Activated CD4-positive, alpha-beta T cell treated with anti-CD3 and anti-CD28 coated beads for 36 hours (primary cell): ENCODE measurements at places on chromosomes 7 and 10. TPM values are rescaled to one million over a fixed set of nuclear protein-coding genes. Genes with fewer than 3 reads are reported as not detected.

GRCh38 chr10:35735412-35735811, 93.3 kb upstream of the FZD8 start:
- DNase-seq, result no peak

DNA sequence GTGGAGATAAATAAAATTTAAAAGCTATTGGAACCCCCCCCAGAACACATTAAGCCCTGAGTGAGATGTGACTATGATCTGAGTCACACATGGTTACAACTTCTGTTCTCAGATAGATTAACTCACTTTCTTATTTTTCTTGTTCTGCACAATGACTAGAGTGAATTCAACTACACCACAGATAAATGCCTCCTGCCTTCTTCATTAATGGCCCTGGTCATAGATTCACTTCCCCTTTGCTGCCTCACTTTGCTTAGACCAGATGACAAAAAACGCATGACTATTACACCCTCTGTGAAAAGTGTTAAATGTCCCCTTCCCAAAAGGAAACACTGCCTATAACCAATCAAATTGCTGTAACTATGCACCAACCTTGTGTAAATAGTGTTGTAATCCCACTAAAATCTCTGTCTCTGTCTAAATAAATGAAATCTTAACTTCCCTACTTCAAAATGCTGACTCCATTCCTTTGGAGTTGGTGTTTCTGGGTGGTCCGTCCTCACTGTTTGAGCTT, 49.4 kb downstream of the AKR1D1 start:
- DNase-seq, result no peak

AMPH gene
- total RNA-seq, result 0.07 TPM

PYROXD2 gene
- 4.4 TPM for total RNA-seq

DNA sequence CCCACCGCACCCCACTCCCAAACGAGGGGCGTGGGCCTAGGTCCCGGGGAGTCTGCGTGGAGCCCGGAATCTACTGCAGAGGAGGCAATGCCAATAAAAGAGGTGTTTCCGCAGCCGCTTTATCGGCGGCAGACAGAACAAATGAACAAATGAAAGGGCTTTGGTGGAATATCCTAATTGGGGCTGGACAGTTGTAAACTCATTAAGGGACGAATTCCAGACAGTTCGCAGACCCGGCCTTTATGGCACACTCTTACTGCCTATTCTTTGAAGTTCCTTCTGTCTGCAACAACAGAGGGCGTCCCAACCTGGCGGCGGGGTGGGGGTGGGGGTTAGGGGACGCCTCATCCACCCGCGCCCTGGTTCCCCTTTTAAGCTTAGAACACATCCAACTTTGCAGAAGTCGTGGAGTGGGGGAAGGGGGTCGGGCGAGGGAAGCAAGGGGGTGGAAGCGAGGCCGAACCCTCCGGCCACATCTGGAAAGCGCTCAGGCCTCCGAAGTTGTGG, 4.1 kb downstream of the HOXA9 start:
- no peak for DNase-seq

IGFBP3 gene
- 0.12 TPM for total RNA-seq

DNA sequence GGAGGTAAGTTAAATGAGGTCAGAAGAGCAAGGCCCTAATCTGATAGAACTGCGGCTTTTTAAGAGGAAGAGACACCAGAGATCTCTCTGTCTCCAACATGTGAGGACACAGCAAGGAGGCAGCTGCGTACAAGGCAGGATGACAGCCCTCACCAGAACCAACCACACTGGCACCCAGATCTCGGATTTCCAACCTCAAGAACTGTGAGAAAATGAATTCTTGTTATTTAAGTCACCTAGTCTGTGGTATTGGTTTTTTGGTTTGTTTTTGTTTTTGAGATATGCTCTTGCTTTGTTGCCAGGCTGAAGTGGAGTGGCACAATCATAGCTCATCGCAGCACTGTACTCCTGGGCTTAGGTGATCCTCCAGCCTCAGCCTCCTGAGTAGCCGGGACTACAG, 127.2 kb downstream of the DLG5 start:
- peak; percentile 19 for DNase-seq

- peak; percentile 3 for DNase-seq
Measured at GRCh38 chr7:44057849-44058758, 7.3 kb downstream of the PGAM2 start.

GRCh38 chr10:13993169-13993568, 337.6 kb downstream of the FRMD4A start:
- no peak for DNase-seq

NEUROG3 gene
- total RNA-seq, result 0.21 TPM

- DNase-seq, result no peak
Measured at GRCh38 chr10:1187151-1187854, 131.1 kb downstream of the WDR37 start.
